ENCODE measurements at places on chromosomes 16 and 17. TPM values are rescaled to one million over a fixed set of nuclear protein-coding genes. Genes with fewer than 3 reads are reported as not detected.

Gene SLC6A4
- 1.1 TPM for polyA plus RNA-seq

GRCh38 chr17:40064971-40065768, 2.4 kb downstream of the THRA start:
- no peak for DNase-seq
- H3K4me3 ChIP-seq: no peak overlapping the region
- no peaks in the 10 kb centered on the region for H3K27me3 ChIP-seq
- peak overlapping the region; percentile 94 for H3K27ac ChIP-seq
- peaks cover 68% of the 10 kb centered on the region for H3K4me1 ChIP-seq

GRCh38 chr17:83055911-83056582, 23.4 kb upstream of the METRNL start:
- H3K36me3 ChIP-seq: no peaks in the 10 kb centered on the region
- H3K27me3 ChIP-seq: no peaks in the 10 kb centered on the region
- H3K4me3 ChIP-seq: no peak overlapping the region
- H3K4me1 ChIP-seq: peaks cover 8% of the 10 kb centered on the region
- H3K27ac ChIP-seq: no peak overlapping the region

Gene PRAC2
- polyA plus RNA-seq: not detected

DNA sequence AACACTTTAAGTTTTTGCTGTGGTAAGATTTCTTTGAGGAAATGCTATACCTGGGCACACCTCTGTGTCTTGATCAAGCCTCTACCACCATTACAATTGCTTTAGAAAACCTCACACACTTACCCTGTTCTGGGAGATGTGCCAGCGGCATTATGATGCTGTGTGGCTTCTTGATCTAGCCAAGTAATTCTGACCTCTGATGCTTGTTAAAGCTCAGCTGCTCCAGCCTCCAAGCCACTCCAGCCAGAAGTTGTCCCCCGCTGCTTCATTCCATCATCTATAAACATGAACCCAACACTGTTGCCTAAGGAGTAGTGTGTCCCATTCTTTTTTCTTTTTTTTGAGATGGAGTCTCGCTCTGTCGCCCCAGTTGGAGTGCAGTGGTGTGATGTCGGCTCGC, 60.1 kb downstream of the CYLD start:
- H3K4me3 ChIP-seq: no peak overlapping the region
- no peak overlapping the region for H3K27ac ChIP-seq
- DNase-seq: no peak
- peaks cover 27% of the 10 kb centered on the region for H3K36me3 ChIP-seq
- no peaks in the 10 kb centered on the region for H3K27me3 ChIP-seq

DNA sequence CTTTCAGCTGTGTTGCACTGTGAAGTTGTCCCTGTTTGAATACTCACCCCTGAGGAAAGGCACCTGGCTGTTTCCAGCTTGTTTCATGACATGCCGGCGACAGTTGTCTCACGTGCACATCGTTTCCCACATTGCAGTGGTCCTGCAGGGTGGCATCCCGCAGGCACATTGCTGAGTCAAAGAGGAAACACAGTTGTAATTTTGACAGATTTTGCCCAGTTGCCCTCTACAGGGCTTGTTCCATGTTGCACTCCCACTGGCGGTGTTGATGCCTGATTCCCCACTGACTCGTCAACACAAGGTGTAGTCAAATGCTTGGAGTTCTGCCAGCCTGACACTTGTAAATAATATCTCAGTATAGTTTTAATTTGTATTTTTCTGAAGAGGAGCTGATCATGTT, 23.8 kb downstream of the EPN2 start:
- H3K4me3 ChIP-seq: no peak overlapping the region
- H3K36me3 ChIP-seq: no peaks in the 10 kb centered on the region
- peaks cover 41% of the 10 kb centered on the region for H3K4me1 ChIP-seq
- peak overlapping the region; percentile 40 for H3K27ac ChIP-seq
- H3K27me3 ChIP-seq: no peaks in the 10 kb centered on the region

DNA sequence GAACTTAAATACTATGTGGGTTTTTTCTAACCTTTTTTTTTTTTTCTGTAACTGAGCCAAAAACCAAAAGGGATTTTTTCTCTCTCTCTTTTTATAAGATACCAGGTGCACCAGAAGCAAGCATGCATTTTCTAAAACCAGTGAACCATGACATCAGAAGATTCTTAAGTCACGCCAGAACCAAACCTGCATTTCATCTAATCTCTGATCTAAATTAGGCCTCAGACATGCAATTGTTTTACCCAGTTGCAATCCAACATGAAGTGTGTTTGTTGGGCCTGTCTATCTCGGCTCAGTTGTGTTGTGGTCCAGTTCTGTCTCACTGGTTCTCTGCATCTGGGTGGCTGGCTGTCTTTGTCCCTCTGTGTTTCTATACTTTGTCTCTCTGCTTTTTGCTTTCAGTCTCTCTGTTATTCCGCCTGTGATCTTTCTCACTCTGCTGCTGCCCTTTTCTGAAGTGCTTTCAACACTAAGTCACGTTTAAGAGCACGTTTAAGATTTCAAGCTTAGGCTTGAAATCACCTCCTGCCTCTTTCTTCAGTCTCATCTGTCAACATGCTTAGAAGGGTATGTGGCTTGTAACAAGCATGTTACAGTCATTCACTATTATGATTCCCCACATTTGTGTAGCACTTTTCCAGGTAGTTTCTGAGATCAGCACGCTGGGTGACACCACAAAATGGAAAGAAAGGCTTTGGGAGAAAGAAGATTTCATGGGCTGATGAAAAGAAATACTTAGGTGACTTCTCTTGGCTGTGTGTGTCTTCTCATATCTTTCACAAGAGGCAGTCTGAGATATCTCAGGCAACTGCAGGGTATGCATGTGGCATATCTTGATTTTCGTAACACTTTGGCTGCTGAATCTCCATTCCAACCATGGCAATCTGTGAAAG, 488.9 kb downstream of the SHISA9 start:
- DNase-seq: no peak
- no peaks in the 10 kb centered on the region for H3K4me1 ChIP-seq
- no peak overlapping the region for H3K27ac ChIP-seq
- no peak overlapping the region for H3K4me3 ChIP-seq
- H3K27me3 ChIP-seq: no peaks in the 10 kb centered on the region

GRCh38 chr16:68232335-68232734, 3.6 kb downstream of the ESRP2 start:
- H3K36me3 ChIP-seq: no peaks in the 10 kb centered on the region

DNA sequence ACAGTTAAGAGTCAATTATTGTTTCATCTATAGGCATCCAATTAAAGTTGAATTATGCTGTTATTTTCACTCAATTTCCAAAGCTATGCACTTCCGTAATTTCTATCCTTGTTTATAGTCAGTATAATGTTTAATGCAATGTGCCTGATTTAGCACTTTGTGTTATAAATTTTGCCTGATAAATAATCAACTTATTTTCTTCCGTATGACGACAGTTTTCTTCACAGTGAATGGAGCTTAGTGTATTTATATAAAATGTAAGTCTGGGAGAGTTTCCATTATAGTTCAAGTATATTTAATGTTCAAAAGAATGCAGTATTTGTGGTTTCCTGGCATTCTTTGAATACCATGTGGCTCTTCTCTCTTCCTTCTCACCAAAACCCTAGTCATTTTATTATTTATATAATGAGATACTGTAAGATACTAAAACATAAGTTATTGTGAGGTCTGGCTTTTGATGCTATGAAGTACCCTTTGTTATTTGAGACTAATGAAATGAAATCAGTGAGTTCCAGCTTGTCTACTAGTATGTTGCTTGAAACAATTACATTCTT, 240.6 kb downstream of the PRKCA start:
- H3K27ac ChIP-seq: no peak overlapping the region
- H3K4me1 ChIP-seq: no peaks in the 10 kb centered on the region
- no peaks in the 10 kb centered on the region for H3K27me3 ChIP-seq
- no peak overlapping the region for H3K4me3 ChIP-seq
- H3K36me3 ChIP-seq: no peaks in the 10 kb centered on the region

GRCh38 chr17:21170809-21171208, 43.2 kb downstream of the TMEM11 start:
- DNase-seq: no peak
- H3K27ac ChIP-seq: no peak overlapping the region
- H3K4me1 ChIP-seq: peaks cover 23% of the 10 kb centered on the region
- H3K4me3 ChIP-seq: no peak overlapping the region
- no peaks in the 10 kb centered on the region for H3K27me3 ChIP-seq

- no peaks in the 10 kb centered on the region for H3K27me3 ChIP-seq
- no peak overlapping the region for H3K27ac ChIP-seq
- peaks cover 39% of the 10 kb centered on the region for H3K4me1 ChIP-seq
- H3K36me3 ChIP-seq: no peaks in the 10 kb centered on the region
Measured at GRCh38 chr17:77419547-77420094, 278.9 kb downstream of the SEC14L1 start.

Gene ZNF205
- 17.6 TPM for polyA plus RNA-seq

DNA sequence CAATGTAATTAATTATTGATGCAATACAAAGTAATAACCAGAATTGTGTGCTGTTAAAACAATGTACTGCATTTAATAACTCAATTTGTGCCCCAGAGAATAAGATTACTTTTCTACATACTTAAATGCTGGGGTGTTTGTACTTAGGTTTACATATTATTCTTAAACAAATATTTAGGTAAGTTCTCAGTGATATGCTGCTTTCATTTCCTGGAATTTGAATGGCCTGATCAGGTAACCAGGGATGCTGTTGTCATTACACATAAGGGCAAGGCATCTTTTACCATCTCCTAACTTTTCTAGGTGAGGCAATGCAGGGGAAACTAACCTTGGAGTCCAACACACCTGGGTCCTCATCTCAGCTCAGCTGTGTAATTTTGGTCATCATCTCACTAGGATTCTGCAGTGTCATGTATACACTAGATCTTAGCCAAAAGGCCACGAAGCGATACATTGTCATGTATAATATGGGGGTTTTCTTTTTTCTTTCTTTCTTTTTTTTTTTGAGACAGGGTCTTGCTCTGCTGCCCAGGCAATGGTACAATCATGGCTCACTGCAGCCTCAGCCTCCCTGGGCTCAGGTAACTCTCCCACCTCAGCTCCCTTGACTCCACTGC, 45.2 kb downstream of the MYO1D start:
- no peak overlapping the region for H3K27ac ChIP-seq
- H3K27me3 ChIP-seq: no peaks in the 10 kb centered on the region
- H3K36me3 ChIP-seq: no peaks in the 10 kb centered on the region
- no peak for DNase-seq
- no peak overlapping the region for H3K4me3 ChIP-seq
- no peaks in the 10 kb centered on the region for H3K4me1 ChIP-seq

DNA sequence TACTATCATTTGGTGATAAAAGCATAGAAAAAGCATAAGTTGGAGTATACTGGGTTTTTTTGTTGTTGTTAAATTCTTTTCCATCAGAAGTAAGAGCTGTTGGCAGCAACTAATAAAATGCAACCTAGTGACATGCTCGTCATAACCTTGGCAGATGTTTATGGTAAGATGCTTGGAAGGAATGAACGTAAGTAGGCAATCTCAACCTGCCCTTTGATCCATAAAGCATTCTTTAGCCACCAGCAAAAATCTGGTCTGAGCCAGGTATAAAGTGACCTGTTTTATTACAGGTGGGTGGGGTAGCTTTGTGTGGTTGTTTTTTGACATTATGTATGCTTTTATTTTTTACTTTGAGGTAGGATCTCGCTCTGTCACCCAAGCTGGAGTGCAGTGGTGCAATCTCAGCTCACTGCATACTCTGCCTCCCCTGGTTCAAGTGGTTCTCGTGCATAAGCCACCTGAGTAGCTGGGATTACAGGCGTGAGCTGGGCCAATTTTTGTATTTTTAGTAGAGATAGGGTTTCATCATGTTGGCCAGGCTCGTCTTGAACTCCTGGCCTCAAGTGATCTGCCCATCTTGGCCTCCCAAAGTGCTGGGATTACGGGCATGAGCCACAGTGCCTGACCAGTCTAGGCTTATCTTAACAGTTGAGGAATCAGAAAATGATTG, 22.0 kb downstream of the WSB1 start:
- no peak overlapping the region for H3K4me3 ChIP-seq
- peaks cover 96% of the 10 kb centered on the region for H3K36me3 ChIP-seq
- H3K4me1 ChIP-seq: peaks cover 8% of the 10 kb centered on the region
- H3K27me3 ChIP-seq: no peaks in the 10 kb centered on the region
- no peak for DNase-seq
- H3K27ac ChIP-seq: peak overlapping the region; percentile 52

Gene DUS1L
- polyA plus RNA-seq: 70.6 TPM

- H3K4me3 ChIP-seq: no peak overlapping the region
- no peak overlapping the region for H3K27ac ChIP-seq
- no peaks in the 10 kb centered on the region for H3K27me3 ChIP-seq
- H3K36me3 ChIP-seq: no peaks in the 10 kb centered on the region
- no peaks in the 10 kb centered on the region for H3K4me1 ChIP-seq
Measured at GRCh38 chr16:17334096-17334495, 136.7 kb downstream of the XYLT1 start.

Gene MYH3
- polyA plus RNA-seq: 3.5 TPM

DNA sequence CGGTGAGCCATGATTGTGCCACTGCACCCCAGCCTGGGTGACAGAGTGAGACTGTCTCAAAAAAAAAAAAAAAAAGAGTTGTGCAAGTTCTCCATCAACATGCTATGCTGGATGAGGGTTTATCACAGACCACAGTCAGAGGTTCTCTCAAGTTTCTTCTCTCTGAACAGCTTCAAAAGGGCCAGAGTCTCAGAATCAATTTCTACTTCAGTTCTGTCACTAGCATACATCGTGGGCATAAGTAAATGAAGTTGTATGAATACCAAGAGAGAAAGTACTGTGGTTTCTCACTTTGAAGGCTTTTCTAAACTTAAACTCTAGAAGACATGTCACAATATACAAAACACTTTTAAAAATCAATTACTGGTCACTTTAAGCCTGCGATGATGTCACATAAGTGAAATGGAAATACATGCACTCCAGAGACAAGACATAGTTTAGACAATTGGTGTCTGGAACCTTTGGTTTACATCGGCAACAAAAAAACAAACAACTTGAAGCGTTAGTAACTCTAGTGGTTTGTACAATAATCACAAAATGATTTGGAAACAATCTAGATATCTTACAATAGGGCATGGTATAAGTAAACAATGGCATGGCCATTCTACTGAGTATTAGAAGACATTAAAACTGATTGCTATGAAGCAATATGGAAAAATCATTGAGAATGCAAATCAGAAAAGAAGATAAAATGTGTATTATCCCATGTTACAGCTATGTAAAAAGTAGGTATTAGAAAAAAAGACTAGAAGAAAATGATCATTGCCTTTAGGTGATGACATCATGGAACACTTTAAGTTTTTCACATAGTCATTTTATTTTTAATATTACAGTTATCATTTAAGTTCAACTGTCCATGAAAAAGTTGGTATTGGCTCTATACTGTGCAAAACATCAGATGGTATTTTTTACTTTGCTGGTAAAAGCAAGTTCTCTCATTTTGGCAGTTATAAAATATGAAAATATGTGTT, 232.3 kb downstream of the ZFHX3 start:
- peaks cover 8% of the 10 kb centered on the region for H3K36me3 ChIP-seq
- no peak overlapping the region for H3K4me3 ChIP-seq
- H3K4me1 ChIP-seq: no peaks in the 10 kb centered on the region
- H3K27me3 ChIP-seq: no peaks in the 10 kb centered on the region

Gene DUSP14
- 9.3 TPM for polyA plus RNA-seq

DNA sequence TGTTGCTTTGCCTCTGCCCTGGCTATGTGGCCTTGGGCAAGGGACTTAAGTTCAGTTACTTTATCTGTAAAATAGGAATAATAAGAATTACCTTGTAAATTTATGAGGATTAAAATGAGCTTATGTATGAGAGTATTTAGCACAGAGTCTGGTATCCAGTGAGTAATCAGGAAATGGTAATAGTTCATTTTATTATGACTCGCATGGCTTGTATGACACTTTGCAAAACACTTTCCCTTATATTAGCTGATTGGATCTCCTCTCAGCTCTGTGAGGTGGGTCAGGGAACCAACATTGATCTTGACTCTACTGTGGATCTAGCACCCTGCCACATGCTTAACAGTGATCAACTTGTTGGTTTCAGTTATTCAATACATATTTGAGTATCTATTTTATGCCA, 8.3 kb upstream of the CDH3 start:
- H3K36me3 ChIP-seq: no peaks in the 10 kb centered on the region
- no peak for DNase-seq
- no peak overlapping the region for H3K27ac ChIP-seq
- peaks cover 16% of the 10 kb centered on the region for H3K27me3 ChIP-seq
- no peaks in the 10 kb centered on the region for H3K4me1 ChIP-seq

All from left lung (tissue), 14 donors.